Activated naive CD8-positive, alpha-beta T cell treated with anti-CD3 and anti-CD28 coated beads for 36 hours (primary cell): ENCODE measurements at places on chromosomes 1 and 21.

DNA sequence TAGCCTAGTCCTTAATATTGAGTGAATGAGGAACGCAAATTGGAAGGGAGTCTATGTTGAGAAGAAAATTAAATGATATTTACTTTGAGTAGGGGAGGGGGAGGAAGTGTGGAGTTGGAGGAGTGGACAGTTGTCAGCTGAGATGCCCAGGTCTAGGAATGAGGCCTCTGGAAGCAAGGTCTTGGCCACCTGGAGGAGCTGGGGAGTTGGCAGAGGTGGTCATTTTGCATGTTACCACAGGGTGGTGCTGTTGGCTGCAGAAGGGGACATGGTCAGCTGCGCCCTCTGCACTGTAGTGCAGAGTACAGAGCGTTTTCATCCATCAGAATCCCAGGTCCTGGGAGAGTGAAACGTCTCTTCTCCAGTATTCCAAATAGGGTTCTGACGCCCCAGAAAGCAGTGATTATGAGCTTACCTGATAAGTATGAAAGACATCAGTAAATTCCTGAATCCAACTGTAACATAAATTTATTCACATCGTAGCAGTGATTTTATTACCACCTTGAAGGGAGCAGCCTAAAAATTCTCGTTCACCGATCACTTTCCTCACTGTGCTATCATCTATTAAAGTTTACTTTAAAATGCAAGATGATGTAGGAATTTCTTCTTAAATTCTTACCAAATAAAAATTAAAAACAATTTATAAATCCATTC lies 13.8 kb downstream of the PARK7 start:
- DNase-seq, result peak; percentile 45

DNA sequence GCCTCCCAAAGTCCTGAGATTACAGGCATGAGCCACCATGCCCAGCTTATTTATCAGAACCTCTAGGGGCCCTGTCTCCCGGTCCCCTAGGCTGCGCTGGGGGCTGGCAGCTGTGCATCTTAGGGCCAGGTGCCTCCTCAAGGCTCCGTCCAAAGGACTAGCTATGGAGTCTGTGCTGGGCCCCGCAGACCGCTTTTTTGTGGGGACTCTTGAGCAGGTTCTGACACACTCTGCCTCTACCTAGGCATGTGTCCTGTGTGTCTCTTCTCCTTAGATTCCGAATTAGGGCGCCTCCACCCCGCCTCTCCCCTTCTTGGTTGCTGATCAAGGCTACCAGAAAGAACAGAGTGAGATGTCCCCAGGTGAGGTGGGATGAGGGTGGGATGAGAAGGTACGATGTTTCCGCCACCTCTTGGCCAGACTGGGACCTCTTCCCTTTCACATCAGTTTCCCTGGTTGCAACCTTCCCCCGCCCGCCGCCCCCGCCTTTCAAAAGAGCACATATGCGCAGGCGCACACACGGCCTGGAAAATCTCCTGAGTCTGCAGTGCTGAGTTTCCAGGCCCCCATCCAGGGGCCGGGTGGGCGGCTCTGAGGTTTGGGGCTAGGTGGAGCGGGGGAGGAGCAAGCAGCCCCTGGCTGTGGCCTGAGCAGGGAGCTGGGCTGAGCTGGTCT lies 5.0 kb upstream of the PTPN7 start:
- DNase-seq, result peak; percentile 65

DNA sequence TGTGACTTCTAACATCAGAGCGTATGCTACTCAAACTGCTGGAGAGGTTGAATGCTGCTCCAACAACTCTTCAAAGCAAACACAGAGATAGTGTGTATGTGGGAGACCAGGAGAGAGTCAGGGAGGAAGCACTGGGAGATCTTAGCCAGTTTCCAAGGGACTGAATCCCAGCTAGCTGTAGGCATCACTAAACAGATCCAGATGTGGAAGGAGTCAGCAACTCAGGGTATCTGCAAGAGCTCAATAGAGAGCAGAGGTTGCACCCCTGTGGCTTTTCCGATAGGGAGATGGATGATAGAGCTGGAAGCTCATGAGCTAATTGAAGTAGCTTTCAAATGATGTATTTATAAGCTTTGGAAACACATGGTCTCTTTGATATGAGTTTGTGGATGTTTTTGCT lies 168.9 kb upstream of the HOOK1 start:
- no peak for DNase-seq

DNA sequence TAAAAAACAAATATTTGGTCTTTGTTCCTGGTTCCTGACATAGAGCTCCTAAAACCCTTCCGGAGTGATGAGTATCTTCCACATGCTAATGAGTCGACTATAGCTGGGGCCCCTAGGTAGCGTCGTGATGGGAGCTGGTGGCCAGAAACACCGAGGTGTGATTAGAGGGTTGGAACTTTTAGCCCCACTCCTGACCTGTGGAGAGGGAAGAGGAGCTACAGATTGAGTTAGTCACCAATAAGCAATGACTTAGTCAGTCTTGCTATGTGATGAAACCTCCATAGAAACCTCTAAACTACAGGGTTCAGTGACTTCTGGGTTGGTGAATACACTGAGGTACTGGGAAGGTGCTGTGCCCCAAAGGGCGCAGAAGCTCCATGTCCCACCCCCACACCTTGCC lies 30.1 kb upstream of the PLD5 start:
- no peak for DNase-seq

- DNase-seq, result peak; percentile 98
These were observed 34.9 kb upstream of the RUNX3 start for GRCh38 chr1:24964811-24965570.

DNA sequence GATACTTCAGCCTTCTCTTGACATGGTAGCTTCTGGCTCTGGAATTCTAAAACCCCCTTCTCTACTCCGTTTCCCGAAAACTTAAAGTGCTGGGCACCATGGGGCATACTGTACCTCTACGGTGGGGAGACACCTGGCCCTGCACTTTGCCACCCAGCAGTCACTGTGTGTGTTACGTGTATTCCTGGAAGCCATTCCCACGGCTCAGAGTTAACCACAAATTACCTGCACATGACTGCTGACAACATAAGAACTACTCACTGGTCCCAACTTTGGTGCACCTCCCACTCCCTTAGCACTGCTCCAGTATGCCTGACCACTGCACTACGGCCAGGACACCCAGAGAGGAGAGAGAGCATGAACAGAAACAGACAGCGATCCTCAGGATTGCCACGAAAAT lies 29.4 kb upstream of the TMPRSS2 start:
- no peak for DNase-seq

DNA sequence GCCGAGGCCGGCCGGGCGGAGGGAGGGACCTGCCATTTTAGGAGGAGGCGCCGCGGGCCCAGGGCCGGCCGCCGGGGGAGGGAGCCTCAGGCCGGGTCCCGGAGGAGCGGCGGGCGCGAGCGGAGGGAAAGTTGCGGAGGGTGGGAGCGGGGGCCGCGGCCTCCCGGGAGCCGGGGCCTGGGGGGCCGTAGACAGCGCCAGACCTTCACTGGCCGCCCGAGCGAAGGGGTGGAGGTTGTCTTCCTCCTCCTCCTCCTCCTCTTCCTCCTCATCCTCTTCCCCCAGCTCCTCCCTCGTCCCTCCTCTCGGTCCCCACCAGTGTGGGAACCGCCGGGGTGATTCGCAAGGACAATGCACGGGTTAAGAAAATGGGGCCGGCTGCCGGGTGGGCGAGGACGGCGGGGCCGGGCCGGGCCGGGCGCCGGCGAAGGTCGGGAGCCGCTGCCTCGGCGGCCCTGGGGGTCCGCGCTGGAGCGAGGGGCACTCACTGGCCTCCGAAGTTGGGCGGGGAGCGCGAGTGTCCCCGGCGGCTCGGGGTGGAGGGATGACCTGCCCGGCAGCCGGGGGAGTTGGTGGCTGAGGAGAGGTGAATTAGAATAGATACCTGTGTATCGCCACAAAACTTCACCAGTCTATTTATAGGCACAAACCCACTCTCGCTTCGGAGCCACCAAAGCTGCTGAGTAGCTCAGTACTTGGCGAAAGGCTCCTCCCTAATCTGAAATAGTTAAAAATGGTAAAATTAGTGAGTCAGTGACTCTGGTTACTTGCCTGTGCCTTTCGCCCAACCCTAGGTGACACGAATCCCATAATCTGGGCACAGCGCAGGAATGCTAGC lies 1.3 kb downstream of the DYRK1A start:
- peak; percentile 43 for DNase-seq

DNA sequence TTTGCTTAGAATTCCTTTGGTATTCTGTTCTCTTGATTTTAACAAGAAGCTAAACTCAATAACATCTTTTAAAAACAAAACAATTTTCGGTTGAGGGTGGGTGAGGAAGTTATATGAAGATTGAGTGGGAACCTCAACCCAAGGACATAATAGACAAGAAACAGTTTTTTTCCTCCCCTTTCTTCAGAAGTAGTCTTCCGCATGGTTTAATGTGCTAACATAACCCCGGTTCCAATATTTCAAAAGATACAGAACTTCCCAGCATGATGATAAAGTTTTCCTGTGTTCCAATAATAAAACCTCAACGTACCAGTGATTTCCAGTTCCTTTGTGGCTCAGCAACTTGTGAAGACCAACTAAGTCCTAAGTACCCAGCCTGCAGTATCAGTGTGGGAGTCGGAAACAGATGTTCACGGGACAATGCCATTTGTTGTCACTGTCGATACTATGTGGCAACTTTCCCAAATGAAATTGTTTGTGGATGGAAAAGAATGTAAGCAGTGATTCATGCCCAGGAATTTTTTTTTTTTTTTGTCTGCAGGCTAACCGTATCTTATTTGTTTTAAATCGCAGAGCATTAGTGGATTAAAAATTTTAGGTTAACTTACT lies 48.5 kb downstream of the NR5A2 start:
- DNase-seq, result no peak

DNA sequence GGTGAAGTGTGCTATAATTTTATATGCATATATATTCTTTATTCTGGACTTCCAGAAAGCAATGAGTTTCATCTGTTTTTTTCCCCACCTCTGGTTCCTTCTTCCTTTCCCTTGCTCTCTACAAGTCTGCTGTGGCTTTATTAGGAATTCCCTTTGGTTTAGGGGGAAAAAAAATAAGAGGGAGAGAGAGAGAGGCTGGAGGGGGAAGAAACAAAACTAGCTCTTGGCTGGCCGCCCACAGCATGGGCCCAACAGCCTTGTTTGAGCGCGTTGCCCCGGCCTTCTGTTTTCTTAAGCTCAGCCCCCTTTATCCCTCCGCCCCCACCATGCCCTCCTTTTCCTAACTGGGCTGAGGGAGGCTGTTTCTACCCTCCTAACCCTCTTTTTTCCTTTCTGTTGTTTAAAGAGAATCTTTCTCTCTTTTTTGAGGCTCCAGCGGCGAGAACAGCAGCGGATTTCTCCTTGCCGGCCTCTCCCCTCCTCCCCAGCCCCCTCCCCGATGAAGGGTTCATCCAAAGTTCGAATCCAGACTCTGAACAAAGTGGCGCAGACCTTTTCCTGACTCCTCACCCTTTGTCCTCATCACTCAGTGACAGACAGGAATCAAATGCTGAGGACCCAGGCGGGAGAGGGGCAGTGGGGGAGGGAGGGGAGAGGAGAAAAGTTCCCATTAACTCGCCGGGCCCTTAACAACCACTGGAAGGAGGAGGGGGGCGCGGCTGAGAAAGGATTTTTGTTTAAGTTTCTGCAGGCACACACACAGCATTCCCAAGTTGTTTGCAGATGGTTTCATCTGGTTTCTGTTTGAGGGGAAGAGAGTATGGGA lies 29.7 kb downstream of the PBX1 start:
- no peak for DNase-seq

DNA sequence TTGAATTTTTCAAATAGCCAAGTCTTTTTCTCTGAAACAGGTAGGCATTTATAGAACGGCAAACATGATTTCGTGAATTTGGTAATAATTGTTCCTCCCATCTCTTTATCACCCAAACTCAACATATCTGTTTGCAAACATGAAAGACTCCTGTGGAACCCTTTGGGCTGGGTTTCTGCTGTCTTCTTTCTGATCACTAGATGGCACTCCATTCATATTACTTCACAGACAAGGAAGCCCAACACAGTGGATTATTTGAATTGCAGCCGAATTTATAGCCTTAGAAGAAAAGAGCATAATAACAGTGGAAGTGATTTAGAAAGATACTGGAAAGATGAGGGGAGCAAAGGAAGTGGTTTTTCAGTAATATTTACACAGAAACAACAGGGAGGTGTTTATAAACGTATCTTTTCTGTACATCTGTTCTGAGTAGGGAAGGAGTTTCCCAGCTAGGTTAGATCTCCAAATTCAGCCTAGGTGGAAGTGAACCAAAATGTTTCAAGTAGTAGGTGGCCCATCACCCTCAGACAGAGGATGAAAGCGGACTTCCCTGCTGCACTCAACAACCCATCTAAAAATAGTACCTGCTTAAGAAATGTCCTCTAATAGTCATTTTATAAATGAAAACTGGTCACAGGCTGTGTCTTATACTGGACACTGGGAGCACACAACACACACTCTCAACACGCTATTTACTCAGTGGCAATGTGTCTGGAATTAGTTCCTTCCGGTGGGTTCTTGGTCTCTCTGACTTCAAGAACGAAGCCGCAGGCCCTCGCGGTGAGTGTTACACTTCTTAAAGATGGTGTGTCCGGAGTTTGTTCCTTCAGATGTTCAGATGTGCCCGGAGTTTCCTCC lies 67.6 kb downstream of the MAP3K21 start:
- no peak for DNase-seq
